Effector CD4-positive, alpha-beta T cell (primary cell): ENCODE measurements at places on chromosomes 16 and 17.

- DNase-seq: no peak
Measured at GRCh38 chr16:22075776-22076175, 16.6 kb upstream of the VWA3A start.

DNA sequence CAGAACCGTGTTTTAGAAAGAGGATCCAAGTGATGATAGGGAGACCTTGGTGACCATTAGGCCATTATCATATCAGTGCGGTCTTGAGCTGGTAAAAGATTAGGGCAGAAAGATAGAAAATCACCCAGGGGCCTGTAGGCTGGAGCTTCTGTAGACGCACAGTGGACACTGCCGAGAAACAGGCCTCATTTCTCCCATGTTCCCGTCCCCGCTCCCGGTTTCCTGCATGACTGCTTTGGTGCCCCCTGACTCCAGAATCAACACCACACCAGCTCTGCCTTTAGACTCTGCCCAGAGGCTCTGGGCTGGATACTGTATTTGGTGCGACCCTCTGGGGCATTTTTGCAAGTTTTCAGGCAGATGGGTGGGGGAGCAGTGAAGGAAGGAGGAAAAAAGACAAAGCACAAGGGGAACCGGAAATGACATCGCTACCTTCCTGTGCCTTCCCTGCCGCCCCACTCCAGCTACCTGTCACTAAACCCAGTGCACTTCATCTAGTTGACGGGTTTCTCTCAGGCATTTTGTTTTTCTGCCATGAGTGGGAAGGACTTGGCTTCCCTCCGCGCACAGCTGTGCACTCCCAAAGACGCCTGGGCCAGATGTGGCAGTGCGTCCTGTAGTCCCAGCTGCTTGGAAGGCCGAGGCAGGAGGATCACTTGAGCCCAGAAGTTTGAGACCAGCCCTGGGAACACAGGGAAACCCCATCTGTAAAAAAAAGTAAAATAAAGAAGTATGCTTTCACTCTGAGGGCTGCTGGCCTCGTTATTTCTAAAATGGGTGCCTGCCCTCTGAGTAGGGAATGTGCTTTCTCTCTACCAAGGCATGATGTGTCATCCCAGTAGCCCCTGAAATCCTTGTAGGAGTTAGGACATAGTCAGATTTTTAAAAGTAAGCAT lies 214.1 kb downstream of the RPTOR start:
- DNase-seq: no peak

DNA sequence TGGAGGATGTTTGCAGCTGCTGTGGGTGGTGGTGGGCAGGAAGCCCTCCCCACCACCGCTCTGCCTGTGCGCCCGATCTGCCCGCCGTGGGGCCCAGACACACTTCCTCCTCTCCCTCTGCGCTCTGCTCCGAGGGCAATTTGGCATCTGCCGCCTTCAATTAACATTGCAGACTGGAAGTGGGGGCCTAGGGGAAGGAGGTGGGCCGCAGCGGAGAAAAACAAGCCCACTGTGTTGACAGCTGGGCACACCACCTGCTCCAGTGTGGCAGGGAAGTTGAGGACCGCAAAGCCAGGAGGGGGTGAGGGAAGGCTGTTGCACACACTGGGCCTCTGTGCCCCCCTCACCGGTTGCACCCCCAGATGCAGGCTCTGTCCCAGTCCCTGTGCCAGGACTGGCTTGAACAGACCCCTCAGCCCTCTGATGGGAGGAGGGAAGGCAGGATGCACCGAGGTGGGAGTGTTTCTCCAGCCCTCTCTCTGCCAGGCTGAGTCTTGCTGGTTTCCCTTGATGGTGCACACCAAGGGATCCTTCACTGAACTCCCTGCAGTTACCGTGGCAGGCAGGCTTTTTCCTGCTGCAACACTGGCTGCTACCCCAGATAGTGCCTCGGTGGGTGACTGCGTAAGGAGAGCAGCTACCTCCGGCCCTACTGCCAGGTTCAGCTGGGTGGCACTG lies 72.8 kb upstream of the MED9 start:
- DNase-seq: peak; percentile 28

DNA sequence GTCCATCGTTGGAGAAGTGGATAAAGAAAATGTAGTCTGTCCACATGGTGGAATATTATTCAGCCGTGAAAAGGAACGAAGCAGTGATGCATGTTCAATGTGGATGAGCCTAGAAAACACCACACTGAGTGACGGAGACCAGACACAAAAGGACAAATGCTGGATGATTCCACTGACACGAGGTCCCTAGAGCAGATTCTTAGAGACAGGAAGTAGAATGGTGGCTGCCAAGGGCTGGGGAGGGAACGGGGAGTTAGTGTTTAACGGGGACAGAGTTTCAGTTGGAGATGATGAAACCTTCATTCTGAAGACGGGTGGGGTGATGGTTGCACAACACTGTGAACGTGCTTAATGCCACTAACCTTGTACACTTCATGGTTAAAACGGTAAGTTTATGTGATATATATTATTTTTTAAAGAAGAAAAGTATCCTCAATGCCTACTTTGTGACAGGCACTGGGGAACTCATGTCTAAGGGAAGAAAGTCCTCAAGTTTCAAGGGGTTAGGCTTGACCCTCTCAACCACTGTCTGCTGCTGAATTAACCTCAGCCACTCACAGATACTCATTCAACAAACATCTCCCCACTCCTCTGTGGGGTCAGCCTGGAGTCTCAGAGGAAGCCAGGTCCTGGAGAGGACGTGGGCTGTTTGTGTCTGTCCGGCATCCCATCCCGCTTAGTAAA lies 17.6 kb downstream of the C16orf74 start:
- DNase-seq: no peak

DNA sequence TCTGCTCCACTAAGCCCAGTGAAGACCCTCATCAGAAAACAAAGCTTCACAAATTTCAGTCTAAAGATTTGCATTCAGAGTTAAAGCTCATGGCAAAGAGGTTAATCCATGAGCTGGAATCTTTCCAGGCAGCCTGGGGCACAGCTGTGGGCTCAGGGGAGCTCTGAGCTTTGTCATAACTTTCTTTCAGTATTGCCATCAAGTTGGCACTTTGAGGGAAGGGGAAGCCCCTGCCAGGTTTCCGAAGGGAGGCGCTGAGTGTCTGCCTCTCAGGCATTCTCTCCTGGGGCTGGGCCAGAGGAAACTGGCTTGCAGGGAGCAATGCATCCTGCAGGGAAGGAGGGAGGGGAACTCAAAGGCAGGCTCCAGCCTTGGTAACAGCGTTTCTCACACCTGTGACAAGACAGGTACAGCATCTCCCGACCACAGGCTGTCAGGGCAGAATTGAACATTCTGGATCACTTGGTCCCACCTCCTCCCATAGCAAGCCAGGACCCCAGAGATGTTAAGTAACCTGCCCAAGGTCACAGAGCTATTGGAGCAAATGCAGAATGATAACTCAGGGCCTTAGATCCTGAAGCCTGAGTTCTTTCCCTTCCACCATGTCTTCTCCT lies 3.9 kb downstream of the LPO start:
- no peak for DNase-seq

- no peak for DNase-seq
Measured at GRCh38 chr16:53093162-53093744, 38.5 kb downstream of the CHD9 start.

- no peak for DNase-seq
Measured at GRCh38 chr17:73772107-73772705, 128.0 kb upstream of the SDK2 start.

GRCh38 chr17:34487626-34488025 lies 91.8 kb upstream of the TMEM132E start:
- DNase-seq: no peak

DNA sequence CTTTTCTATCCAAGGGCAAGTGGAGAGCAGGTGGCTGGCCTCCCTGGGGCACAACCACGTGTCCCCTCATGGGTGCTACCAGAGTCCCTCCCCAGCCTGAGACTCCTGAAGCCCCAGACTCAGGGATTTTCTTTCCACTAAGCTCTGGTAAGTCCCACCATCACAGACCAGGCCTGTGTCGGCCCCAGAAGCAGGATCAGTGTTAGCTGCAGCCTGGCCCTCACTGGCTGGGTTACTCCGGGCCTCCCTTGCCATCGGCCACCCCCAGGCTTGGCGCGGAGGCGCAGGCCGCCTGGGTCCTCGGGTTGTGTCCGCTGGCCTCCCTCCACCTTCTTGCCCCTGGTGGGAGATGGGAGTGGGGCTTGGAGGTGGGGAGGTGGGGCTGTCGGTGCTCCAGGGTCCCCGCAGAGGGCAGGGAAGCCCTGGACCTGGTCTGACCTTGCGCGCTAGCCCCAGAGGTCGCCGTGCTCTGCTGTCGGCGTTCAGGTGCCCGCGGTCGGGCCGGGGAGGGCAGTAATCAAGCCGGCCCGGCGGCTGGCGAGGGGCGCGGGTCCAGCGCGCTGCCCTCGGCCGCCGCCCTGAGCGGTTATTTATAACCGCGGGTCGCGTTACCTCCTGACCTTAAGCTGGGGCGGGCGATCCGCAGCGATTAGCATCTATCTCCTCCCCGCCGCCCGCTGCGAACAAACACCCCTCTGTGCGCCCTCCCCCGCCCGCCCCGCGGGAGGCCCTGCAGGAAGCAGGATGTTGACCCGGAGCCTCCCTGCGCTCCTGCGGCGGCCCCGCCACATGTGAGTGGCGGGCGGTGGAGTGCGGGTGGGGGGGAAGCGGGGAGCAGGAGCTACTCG lies 78.1 kb upstream of the TOB1 start:
- DNase-seq: peak; percentile 70

- no peak for DNase-seq
Measured at GRCh38 chr16:85948616-85949265, 49.8 kb downstream of the IRF8 start.

DNA sequence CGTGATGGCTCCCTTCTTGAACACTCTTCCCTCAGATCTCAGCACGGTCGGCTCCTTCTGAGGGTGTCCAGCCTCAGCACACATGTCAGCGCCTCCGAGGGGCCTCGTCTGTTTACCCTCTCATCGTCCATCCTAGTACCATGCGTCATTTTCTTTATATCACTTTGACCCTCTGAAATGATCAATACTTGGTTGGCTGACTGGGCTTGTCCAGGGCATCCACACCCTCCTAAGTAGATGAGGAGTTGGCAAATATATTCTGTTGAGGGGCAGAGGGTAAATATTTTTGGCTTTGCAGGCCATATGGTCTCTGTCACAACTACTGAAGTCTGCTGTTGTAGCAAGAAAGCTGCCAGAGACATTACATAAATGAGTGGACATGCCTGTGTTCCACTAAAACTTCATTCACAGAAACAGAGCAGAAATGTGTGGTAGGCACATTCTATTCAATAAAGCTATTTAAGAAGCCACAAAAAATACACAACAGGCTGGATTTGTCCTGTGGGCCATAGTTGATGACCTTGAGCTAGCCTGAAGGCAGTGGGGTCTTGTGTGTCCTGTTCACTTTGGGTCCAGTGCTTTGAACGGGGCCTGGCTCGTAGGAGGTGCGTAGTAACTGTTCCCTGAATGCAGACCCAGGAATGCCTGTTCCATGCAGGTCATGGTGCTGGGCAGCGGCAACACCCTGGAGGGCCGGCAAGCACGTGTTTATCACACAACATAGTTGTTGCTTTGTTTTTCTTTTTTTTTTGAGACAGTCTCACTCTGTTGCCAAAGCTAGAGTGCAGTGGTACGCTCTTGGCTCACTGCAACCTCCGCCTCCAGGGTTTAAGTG lies 185.8 kb downstream of the SNX29 start:
- DNase-seq: no peak

DNA sequence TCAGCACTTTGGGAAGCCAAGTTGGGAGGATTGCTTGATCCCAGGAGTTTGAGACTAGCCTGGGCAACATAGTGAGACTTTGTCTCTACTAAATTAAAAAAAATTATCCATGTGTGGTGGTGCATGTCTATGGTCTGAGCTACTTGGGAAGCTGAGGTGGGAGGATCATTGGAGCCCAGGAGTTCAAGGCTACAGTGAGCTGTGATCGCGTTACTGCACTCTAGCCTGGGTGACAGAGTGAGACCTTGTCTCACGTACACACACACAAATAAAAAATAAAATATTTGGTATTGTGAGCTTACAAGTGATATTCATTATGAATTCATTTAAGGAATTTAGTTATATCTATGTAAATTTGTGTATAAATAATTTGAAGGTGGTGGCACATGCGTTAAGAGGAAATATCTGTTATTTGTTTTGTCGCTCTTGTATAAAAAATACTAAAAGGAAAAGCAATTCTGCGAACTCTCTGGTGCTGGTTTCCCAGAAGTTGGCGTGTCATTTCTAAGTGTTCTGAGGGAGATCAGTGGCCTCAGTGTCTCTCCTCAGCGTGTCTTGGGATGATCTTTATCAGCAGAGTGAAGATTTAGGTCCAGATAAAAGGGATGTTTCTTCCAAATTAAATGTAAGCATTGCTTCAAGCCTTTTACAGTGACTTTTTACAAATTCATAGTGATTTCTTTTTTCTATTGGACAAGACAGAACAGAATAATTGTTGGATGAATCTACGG lies 187.6 kb downstream of the FTO start:
- DNase-seq: no peak

DNA sequence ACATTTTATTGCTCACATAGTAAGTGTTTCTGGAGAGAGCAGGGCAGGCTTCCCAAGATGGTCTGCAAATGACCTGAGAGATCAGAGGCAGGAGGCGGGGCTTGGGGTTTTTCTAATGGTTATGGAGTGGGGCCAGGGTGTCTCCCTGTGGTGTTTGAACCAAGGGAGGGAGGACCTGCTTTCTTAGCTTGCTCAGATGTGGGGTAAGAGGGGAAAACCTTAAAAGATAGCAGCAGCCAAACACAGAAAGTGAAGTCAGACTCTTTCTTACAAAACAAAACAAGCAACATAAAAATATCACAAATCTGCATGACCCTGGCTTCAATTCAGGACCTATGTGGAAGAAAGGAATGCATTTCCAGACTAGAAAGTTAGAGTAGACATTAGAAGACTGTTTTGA lies 22.9 kb upstream of the DNAJA2 start:
- DNase-seq: no peak

DNA sequence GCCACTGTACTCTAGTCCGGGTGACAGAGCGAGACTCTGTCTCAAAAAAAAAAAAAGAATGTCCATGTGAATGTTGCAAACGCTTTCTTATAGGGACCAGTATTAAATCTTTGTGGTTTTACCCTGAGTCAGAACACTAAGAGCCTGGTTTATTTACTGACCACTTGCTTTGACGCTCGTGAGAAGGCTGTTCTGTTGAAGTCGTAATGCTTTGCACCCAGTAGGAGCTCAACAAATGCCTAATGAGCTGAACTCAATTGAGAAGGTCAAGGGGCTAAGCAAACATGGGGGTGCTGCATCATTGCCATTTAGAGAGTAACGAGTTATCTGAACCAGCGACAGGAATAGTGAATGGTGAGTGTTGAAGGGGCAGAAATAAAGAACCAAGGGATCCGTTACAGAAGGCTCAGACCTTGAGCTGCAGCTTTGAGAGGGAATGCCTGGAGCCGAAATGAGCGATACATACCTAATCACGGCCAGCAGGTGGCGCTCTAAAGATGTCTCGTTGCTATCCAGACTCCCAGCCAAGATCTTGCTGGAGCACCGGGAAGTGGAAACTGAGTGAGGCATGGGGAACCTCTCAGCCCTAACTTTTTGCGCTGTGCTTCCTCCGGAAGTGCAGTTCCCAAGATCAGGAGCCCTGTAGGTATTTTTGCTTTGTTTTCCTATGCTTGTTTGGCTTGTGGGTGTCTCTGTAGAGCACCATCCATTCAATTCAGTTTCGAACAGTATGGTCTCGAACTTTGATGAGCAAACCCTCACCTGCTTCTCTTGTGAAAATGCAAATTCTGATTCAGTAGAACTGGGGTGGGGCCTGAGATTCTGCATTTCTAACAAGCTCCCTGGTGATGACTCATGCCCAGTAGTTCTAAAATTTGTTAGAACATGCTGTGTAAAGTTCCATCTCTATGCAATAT lies 12.6 kb upstream of the RNF222 start:
- DNase-seq: peak; percentile 79

- no peak for DNase-seq
Measured at GRCh38 chr16:29154676-29155121, 169.8 kb downstream of the LAT start.
